Left ventricle myocardium superior (tissue), 1 donor: ENCODE measurements at places on chromosomes 7 and 10. TPM values are rescaled to one million over a fixed set of nuclear protein-coding genes. Genes with fewer than 3 reads are reported as not detected.

- peak; percentile 43 for DNase-seq
Measured at GRCh38 chr7:107951896-107952295, 51.1 kb downstream of the LAMB1 start.

- no peak for DNase-seq
Measured at GRCh38 chr10:21030091-21030490, 133.0 kb upstream of the NEBL start.

DNA sequence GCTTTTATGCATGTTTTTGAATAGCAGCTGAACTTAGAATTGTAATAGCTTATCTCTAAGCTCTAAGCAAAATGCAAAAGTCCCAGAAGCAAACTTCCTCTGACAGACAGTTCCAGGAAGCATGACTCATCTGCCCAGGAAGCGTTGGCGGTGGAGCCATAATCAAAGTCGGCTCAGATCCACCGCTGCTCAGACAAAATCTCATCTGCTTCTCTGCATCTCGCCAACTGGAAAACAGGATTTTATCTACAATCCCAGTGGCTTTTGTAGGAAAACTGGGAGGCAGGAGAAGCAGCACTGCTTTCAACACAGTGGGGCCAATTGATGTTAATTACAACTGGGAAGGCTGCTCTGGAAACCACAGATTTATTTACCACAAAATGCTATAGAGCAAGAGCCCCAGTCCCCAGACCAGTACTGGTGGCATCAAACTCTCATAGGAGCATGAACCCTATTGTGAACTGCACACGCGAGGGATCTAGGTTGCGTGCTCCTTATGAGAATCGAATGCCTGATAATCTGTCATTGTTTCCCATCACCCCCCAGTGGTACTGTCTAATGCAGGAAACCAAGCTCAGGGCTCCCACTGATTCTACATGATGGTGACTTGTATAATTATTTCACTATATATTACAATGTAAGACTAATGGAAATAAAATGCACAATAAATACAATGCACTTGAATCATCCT lies 99.9 kb downstream of the CUBN start:
- DNase-seq: peak; percentile 74

The INHBA gene
- 1.5 TPM for total RNA-seq

The ASZ1 gene
- total RNA-seq: not detected

The MYOZ1 gene
- total RNA-seq: 0.32 TPM
